Right forelimb (tissue), 1 donor: ENCODE measurements at places on chromosomes 3 and 15.

DNA sequence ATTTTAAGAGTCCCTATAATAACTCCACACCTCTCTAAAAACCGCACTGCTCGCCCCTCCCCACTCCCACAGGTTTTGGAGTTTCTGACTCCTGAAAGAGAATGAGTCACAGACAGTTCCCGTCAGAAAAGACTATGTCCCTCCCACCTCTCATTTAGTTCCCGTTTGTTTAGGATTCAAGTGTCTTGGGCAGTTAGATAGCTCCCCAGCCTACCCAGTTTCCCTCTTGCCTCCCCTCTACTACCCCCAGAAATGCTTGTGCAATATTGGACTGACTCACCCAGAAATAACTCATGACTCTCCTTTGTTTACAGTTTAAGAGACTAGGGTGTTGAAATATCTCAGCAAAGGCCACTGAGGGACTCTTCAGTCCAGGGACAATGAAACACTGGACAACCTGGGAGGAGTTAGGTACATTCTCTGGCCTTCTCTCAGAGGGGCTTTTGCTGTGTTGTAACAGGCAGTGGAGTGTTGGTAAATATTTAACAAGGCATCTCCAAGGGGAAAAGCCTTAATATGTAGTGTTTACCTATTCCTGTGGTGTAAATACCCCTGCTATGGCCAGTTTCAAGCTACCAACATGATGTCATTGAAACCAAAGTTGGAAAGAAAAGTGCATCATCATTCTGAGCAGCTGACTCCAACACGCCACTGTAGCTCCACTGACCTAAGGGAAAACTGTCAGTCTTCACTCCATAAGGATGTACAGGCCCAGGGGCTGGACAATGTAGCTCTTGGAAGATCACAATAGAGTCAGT lies 96.1 kb upstream of the CHD2 start:
- DNase-seq = no peak

DNA sequence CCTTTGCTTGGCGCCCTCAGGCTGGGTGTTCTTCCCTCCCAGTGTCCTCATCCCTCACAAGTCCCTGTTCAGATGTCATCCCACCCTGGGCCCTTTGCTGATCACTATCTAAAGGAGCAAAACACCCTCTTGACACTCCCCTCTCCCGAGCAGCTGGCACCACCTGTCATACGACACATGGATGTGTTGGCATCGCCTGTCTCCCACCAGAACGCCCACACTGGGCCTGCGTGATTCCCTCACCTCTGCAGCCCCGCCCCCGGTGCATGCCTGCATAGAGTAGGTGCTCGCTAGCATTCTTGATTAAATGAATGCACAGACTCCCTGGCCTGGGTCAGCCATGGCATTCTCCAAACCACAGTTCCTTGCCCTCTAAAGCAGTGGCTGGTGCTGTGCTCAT lies 75.8 kb downstream of the DNAJB8 start:
- no peak for DNase-seq

DNA sequence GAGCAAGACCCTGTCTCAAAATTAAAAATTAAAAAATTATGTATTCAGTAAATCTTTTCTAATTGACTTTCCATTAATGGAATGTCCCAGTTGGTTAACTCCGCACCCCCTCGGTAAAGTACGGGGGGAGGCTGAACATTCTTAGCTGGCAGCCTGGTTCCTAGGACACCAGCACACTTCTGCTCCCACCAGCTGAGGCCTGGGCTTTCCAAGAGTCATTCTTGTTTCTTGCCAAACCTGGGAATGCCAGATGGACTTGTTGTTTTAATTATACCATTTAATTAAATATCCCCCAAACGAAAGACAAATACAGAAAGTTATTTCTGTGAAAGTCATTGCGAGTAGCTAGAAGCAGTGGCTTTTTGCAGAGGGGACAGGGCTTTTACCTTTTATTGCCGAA lies 179.4 kb downstream of the VGLL4 start:
- no peak for DNase-seq

GRCh38 chr3:128597900-128598299 lies 52.7 kb downstream of the RPN1 start:
- no peak for DNase-seq

- DNase-seq = no peak
Observed at GRCh38 chr3:112675943-112676535, 35.1 kb upstream of the CCDC80 start.

DNA sequence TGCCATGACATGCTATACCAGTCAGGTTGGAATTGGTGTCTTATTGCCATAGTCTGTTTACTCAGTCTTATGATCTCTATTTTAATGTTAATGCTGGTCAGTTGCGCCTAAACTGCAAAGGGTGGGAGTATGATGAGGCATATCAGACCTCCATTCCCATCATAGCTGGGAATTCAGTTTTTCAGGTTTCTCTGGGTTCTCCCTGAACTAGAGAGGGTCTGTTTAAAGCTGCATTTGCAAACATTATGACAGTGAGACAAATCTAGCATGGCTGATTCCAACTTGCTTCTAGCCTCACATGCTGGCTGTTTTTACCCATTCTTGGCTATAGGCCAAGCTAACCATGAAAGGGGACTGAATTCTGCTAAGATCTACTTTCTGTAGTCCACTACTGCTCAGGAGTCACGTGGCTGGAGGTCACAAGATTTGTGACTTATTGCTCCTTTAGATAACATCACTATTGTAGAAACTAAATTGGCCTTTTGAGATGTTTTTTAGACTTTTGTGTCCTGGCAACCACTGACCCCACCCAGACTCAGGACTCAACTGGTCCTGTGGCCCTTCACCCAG lies 96.5 kb downstream of the TGFBR2 start:
- DNase-seq = no peak

DNA sequence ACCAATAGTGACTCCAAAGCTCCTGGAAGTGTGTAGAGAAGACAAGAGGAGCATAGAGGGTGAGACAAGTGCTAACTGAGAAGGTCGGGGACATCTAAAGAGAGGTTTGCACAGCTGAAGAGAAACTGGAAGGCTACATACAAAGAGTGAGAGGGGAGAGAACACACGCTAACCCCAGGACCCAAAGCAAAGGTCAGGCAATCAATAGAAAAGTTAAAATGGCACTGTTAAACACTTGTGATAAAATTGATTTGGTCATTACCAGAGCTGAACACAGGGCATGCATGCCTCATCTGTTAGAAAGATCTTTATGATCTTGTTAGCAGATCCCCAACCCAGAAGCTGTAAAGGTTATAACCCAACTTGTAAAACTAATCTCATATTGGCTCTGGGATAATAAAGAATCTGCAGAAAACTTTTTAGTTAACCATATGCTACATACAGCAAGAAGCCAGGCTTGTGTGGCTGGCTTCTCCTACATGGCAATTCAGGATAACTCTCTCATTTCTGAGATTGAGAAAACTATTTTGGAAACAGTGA lies 212.6 kb upstream of the ICE2 start:
- no peak for DNase-seq

DNA sequence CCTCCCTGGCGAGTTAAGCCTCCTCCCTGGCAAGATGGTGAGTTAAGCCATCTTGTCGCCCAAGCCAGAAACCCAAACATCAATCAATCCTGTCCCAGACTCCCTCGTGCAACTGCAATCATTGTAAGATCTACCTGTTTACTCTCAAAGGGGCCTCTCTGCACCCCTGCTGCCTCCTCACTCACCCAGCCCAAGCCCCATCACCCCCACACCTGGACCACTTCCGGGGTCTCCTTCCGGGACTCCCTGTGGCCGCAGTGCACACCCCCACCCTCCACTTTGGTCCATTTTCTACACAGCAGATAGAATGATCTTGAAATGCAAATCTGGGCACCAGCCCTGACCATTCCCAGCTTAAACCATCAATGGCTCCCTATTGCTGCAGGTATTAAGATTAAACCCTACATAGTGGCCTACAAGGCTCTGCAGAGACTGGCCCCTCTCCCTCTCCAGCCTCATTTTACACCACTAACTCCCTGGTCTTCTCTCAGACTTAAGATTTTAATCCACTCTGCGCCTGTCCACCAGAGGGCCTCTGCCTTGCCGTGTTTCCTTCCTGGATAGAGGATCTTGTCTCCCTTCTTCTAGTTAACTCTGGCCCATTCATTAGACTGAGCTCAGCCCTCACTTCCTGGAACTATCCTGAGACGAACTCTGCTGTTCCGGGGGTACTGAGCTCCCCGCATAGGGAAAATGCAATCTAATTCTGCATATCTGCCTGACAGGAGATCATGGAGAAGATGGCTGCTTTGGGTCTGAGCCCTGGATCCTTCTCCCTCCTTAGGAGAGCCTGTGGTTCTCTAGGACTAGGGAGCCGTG lies 41.9 kb upstream of the SLC6A1 start:
- DNase-seq = peak; percentile 59

DNA sequence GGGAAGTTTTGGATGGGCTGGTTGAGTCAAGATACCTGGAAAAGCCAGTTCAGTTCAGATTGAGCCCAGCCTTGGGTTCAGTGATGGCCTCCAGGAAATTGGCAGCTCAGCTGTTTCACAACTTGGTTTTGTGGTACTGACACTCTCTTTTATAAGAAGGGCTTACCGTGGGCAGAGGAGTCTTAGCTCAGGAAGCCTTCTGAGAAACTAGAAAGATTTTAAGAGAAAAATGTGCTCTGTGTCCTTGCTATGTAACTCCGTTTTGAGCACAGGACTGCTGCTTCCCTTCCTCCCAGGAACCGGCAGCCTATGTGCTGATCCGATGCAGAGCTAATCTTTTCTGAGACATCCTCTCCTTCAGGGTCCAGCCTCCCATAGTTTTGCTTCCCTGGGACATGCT lies 46.6 kb upstream of the RASGRP1 start:
- DNase-seq = no peak
